ENCODE measurements at places on chromosomes 5 and 9. TPM values are rescaled to one million over a fixed set of nuclear protein-coding genes. Genes with fewer than 3 reads are reported as not detected.

DNA sequence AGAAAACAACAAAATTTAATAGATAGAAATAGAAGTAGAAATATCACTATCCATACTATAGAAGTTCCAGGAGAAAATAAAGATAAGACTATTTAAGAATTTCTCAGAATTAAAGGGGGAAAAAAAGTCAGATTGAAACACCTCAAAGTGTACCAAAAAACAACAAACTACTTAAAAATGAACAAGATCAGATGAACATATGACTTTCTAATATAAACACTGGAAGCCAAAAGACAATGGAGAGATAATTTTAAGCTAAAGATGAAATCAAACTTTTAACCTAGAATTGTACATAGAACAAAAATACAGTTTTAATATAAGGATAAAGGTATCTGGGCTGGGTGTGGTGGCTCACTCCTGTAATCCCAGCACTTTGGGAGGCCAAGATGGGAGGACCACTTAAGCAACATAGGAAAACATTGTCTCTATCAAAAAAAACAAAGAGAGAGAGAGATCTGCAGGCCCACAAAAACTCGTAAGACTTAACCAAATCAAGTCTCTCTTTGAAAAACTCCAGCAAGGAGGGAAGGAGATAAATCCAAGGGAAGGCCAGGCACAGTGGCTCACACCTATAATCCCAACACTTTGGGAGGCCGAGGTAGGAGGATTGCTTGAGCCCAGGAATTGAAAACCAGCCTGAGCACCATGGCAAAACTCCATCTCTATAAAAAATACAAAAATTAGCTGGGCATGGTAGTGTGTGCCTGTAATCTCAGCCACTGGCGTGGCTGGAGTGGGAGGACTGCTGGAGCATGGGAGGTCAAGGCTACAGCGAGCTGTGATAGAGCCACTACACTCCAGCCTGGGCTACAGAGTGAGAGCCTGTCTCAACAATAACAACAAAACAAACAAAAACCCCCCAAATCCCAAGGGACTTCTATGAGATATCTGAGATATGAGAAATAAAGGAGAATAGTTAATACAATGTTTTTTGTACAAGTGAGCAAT, 32.4 kb downstream of the ABHD17B start:
- H3K4me1 ChIP-seq, result no peaks in the 10 kb centered on the region
- H3K36me3 ChIP-seq, result peaks cover 52% of the 10 kb centered on the region

The CCDC192 gene
- 1.3 TPM for total RNA-seq

DNA sequence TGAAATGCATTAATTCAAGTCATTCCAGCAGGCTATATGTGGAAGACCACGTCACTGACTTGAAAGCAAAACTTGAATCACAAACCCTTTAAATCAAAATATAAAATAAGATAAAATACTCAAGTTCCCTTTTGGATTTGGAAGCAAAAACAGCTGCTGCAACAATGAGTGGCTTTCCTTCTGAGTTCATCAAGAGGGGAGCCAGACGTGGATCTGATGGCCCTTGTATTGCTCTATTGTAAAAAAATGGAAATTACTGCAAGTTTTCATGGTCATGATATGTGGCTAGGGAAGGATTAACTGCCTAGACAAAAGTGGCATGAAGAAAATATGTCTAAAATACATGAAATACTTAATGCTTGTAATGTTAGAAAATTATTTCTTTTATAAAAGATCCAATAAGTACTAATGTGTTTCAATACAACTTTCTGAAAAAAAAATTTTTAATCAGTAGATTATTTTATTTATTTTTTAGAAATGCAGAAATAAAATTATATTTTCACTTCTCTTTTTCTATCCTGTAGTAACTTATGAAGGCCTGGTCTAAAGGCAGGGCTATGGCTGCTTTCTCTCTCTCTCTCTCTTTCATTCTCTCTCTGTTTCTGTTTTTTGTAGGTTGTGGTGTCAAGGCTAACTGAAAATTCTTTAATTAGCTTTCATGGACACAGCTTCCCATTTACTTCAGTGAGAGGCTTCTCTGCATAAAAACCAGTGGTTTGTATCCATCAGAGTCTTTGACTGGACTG, 24.0 kb downstream of the LIX1 start:
- H3K4me1 ChIP-seq, result peaks cover 20% of the 10 kb centered on the region
- no peak for DNase-seq
- H3K36me3 ChIP-seq, result peaks cover 7% of the 10 kb centered on the region
- no peaks in the 10 kb centered on the region for H3K27me3 ChIP-seq
- H3K4me3 ChIP-seq, result no peak overlapping the region

- H3K27me3 ChIP-seq, result no peaks in the 10 kb centered on the region
- no peak overlapping the region for H3K27ac ChIP-seq
- no peaks in the 10 kb centered on the region for H3K36me3 ChIP-seq
These were observed 216.3 kb downstream of the RFK start for GRCh38 chr9:76177931-76178330.

GRCh38 chr5:28549588-28549987, 1511.2 kb upstream of the CDH9 start:
- H3K4me3 ChIP-seq, result no peak overlapping the region
- H3K36me3 ChIP-seq, result no peaks in the 10 kb centered on the region
- no peaks in the 10 kb centered on the region for H3K27me3 ChIP-seq
- no peaks in the 10 kb centered on the region for H3K4me1 ChIP-seq
- no peak for DNase-seq

- no peak overlapping the region for H3K4me3 ChIP-seq
- no peak for DNase-seq
- no peak overlapping the region for H3K27ac ChIP-seq
These were observed 12.5 kb downstream of the ST8SIA4 start for GRCh38 chr5:100890461-100891008.

- DNase-seq, result no peak
- H3K27ac ChIP-seq, result no peak overlapping the region
- H3K4me3 ChIP-seq, result no peak overlapping the region
These were observed 264.4 kb upstream of the WWC1 start for GRCh38 chr5:168027007-168027406.

DNA sequence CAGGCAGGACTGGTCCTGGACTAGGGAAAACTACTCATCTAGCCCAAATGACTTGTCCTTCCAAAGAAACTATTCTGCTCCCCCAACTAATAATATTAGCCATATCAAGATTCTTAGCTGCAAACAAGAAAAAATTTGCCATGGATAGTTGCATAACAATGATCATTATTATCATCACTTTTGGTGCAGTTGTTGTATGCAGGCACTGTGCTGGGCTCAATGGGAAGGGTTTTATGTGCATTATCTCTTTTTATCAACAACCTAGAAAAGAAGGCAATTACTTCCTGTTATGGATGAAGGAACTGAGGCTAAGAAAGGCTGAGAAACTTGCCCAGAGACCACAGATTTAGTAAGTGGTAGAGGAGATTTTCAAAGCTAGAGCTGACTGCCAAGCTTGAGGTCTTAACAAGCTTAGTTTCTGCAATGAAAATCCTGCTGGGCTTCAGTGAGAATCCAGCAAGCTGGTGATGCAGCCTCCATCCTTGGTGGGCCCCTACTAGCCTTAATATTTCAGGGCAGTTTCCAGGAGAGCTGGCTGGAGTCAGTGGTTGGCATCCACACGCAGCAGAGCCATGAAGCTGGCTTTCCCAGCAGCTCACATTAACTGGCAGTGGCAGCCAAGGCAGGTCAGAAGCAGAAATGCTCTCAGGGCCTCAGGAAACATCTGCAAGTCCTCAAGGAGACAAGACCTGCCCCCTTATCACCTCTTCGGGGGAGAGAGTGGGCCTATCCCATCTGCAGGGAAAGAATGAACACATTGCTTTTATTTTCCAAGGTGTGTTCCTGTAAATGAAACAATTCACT, 20.5 kb upstream of the MEGF9 start:
- no peak for DNase-seq
- no peak overlapping the region for H3K4me3 ChIP-seq
- H3K27ac ChIP-seq, result no peak overlapping the region
- H3K27me3 ChIP-seq, result no peaks in the 10 kb centered on the region
- no peaks in the 10 kb centered on the region for H3K36me3 ChIP-seq

GRCh38 chr5:127810707-127811490, 107.7 kb downstream of the CCDC192 start:
- H3K27me3 ChIP-seq, result no peaks in the 10 kb centered on the region
- no peak overlapping the region for H3K27ac ChIP-seq
- H3K4me3 ChIP-seq, result no peak overlapping the region
- H3K4me1 ChIP-seq, result peaks cover 40% of the 10 kb centered on the region
- DNase-seq, result no peak

- no peaks in the 10 kb centered on the region for H3K27me3 ChIP-seq
- no peaks in the 10 kb centered on the region for H3K36me3 ChIP-seq
These were observed 298.0 kb upstream of the PAPPA start for GRCh38 chr9:115855458-115856133.

DNA sequence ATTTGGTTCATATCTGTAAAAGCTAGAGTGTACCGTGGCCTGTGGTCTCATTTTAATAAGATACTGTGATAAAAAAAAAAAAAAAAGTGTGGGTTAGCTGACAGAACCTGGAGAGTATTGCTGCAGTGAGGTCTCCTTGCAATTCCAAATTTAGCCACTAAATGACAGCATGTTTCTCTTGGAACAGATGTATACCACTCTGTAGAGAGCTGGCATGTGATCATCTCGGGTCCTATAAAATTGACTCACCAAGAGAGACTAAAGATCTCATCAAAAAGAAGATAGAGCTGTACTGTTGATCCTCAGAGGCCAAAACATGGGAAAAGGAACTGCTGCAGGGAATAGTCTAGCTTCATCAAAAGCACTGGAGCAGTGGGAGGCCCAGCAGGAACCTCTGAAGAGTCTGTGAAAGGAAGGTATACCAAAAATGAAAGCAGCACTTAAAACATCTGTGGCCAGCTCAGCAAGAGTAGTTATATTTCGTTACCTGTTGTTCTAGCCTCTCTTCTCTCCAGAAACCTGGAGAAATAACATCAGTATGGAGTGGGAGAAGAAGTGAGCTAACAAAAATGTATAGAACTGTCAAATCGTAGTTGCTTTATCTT, 826.8 kb downstream of the EFNA5 start:
- no peak for DNase-seq
- H3K27me3 ChIP-seq, result no peaks in the 10 kb centered on the region
- no peaks in the 10 kb centered on the region for H3K4me1 ChIP-seq
- H3K36me3 ChIP-seq, result peaks cover 11% of the 10 kb centered on the region
- no peak overlapping the region for H3K27ac ChIP-seq
- no peak overlapping the region for H3K4me3 ChIP-seq

The SLC25A2 gene
- 0.72 TPM for total RNA-seq

- H3K27ac ChIP-seq, result no peak overlapping the region
- DNase-seq, result no peak
- no peaks in the 10 kb centered on the region for H3K27me3 ChIP-seq
- no peak overlapping the region for H3K4me3 ChIP-seq
- H3K4me1 ChIP-seq, result no peaks in the 10 kb centered on the region
- H3K36me3 ChIP-seq, result peaks cover 8% of the 10 kb centered on the region
These were observed 34.8 kb downstream of the HMGXB3 start for GRCh38 chr5:150035139-150035895.

DNA sequence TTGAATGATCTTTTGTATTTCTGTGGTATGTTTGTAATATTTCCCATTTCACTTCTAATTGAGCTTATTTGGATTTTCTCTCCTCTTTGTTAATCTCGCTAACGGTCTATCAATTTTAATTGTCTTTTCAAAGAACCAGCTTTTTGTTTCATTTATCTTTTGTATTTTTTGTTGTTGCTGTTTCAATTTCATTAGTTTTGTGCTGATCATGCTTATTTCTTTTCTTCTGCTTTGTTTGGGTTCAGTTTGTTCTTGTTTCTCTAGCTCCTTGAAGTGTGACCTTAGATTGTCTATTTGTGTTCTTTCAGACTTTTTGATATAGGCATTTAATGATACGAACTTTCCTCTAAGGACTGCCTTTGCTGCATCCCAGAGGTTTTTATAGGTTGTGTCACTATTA, 28.4 kb upstream of the SNCAIP start:
- H3K4me1 ChIP-seq, result no peaks in the 10 kb centered on the region
- DNase-seq, result no peak
- H3K4me3 ChIP-seq, result no peak overlapping the region
- no peak overlapping the region for H3K27ac ChIP-seq
- no peaks in the 10 kb centered on the region for H3K36me3 ChIP-seq

The PTPA gene
- 136 TPM for total RNA-seq

The TMEM8B gene
- 23.9 TPM for total RNA-seq

GRCh38 chr9:99731950-99732349, 89.7 kb upstream of the NR4A3 start:
- no peaks in the 10 kb centered on the region for H3K4me1 ChIP-seq
- no peak overlapping the region for H3K27ac ChIP-seq
- H3K4me3 ChIP-seq, result no peak overlapping the region
- no peaks in the 10 kb centered on the region for H3K36me3 ChIP-seq

DNA sequence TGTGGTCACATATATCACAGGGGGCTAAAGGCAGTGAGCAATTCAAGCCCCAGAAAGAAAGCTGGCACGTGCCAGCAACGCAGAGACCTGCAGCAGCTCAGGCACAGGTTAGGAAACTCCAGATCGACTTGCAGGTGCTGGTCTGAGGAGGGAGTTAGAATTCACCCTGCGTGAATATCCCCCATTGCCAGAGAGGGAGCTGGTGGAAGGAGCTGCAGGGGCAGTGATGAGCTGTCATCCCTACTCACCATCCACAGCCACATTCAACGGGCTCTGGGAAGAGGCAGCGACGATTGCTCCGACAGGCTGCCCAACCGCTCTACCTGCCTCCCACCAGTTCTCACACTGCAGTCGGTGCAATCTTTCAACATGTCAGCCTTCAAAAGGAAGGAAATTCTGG, 40.8 kb upstream of the CLK4 start:
- peaks cover 11% of the 10 kb centered on the region for H3K4me1 ChIP-seq
- no peaks in the 10 kb centered on the region for H3K36me3 ChIP-seq
- no peak overlapping the region for H3K4me3 ChIP-seq

- no peaks in the 10 kb centered on the region for H3K4me1 ChIP-seq
- no peak for DNase-seq
- H3K4me3 ChIP-seq, result no peak overlapping the region
- peaks cover 2% of the 10 kb centered on the region for H3K27me3 ChIP-seq
- no peaks in the 10 kb centered on the region for H3K36me3 ChIP-seq
These were observed 179.0 kb upstream of the ADRA1B start for GRCh38 chr5:159737263-159737662.

The CXCL14 gene
- total RNA-seq, result not detected

- DNase-seq, result no peak
- no peaks in the 10 kb centered on the region for H3K36me3 ChIP-seq
- no peak overlapping the region for H3K27ac ChIP-seq
- no peak overlapping the region for H3K4me3 ChIP-seq
- H3K27me3 ChIP-seq, result peaks cover 8% of the 10 kb centered on the region
These were observed 357.1 kb downstream of the TRIM32 start for GRCh38 chr9:117044241-117044640.
